Midbrain (tissue), 1 donor: ENCODE measurements at places on chromosomes 12 and 14.

DNA sequence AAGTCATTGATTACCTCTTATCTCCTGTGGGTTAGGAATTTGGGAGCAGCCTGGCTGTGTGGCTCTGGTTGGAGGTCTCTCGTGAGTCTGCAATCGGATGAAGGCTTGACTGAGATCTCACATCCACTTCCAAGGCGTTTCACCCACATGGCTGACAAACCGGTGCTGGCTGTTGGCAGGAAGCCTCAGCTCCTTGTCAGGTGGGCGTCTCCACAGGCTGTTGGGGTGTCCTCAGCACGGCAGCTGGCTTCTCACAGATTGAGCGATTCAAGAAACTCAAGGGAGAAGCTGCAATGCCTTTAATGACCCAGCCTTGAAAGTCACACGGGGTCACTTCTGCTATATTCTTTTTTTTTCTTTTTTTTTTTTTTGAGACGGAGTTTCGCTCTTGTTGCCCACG, 28.6 kb upstream of the CORO1C start:
- no peak for DNase-seq

- DNase-seq, result no peak
These were observed 10.0 kb upstream of the C14orf132 start for GRCh38 chr14:96029089-96029645.

- DNase-seq, result no peak
These were observed 21.2 kb downstream of the CLECL1 start for GRCh38 chr12:9711664-9712063.

DNA sequence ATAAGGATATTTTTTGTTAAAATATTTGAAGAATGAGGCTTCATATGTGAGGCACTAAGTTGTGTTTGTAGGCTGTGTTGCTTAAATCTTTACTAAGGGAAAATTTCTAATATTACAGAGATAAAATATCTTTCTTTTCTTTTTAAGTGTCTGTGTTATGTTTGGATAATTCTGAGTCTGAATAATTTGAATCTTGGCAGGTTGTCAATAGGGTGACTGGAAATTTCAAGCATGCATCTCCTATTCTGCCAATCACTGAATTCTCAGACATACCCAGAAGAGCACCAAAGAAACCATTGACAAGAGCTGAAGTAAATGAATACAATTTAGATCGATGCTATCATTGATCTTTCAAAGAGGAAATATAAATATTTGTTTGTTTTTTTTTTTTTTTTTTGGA, 29.4 kb downstream of the TMPO start:
- no peak for DNase-seq

DNA sequence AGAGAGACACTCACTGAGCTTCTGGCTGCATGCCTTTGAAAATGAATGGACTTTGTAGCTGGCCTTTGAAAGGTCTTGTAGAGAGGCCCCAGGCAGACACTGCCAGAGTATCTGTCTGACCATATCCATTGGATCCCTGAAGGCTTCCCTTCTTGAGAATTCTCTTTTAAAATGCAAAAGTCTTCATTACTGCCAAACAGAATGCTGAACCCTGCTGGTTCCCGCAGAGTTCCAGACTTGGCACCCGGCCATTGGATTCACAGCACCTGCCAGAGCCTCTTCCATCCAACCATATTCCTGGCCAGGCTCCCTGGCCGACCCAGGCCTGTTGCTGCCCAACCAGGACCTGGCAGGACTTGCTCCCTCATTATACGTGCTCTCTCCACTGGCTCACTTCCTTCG, 182.5 kb downstream of the GXYLT1 start:
- peak; percentile 74 for DNase-seq

- DNase-seq, result peak; percentile 53
These were observed 16.8 kb downstream of the CLMN start for GRCh38 chr14:95302667-95303506.

DNA sequence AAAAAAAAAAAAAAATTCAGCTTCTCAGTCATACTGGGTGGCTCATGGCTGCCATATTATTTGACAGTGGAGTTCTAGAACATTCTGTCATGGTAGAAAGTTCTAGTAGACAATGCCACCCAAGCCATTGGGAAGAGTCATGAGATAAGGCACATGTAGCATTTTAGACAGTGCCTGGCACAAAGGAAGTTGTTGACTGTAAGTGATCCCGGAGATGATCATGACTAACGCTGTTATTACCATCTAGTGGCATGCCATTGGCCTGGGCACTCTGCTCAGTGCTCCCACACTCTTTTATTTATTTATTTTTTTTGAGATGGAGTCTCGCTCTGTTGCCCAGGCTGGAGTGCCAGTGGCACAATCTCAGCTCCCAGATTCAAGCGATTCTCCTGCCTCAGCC, 80.4 kb downstream of the FOXN4 start:
- DNase-seq, result no peak

GRCh38 chr14:95039259-95039992, 117.9 kb downstream of the DICER1 start:
- DNase-seq, result no peak

DNA sequence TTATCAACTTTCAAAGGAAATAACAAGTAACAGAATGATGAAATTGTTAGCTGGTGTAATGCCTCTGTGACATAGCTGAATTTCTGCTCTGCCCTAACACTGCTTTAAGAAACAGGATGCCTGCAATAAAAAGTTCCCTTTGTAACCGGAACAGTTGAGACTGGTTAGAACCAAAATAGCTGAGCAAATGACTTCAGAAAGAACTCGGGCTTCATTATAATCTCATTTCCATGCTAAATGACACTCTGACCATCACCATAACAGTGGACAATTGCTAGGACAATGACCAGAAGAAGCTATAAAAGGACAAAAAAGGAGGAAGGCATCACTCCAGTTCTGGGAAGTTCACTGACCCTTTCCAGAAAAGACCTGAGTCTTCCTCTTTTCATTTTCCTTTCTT, 23.5 kb upstream of the PYGL start:
- no peak for DNase-seq

DNA sequence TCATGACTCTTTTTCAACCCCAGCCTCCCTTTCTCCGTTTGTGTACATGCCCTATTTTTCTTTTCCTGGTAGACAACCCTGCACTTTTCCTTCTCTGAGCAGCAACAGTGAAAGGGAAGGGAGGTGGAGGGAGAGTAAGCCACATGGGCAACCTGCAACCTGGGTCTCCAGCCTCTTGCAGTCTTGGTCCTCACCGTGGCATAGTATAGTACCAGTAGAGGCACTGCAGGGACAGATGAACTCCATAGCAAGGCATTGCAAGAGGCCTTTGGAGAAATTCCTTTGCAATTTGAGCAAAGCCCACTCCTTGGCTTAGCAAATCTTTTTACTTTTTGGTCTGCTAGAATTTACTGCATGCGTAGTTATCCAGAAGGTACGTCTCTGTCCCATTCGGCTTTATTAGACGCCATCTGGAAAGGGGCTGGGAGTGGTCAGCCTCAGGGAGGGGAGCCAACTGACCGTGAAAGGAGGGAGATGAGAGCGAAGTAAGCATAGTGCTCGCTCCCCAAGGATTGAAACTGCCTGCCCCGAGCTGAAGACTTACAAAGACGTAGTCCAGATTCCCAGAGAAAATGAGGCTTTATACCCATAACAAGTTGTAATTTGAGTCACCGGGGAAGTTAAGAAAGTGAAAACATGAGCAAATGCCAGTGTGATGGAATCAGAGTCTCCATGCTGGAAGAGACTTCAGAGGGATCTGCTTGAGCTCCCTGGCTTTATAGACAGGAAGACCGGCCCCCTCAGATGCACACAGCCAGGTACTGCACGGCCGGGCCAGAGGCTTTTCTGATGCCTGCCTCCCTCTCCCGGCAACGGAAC, 332.0 kb downstream of the CACNA1C start:
- no peak for DNase-seq

- DNase-seq, result no peak
These were observed 831 bp downstream of the CRIP1 start for GRCh38 chr14:105487449-105487985.

DNA sequence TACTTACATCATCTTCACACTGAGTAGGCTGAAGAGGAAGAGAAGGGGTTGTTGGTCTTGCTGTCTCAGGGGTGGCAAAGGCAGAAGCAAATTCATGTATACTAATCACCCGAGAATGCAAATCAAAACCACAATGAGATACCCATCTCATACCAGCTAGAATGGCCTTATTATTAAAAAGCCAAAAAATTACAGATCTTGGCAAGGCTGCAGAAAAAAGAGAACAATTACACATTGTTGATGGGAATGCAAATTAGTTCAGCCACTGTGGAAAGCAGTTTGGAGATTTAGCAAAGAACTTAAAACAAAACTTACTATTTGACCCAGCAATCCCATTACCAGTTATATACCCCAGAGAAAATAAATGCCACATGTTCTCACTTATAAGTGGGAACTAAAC, 154.9 kb downstream of the SEC23A start:
- DNase-seq, result peak; percentile 88

DNA sequence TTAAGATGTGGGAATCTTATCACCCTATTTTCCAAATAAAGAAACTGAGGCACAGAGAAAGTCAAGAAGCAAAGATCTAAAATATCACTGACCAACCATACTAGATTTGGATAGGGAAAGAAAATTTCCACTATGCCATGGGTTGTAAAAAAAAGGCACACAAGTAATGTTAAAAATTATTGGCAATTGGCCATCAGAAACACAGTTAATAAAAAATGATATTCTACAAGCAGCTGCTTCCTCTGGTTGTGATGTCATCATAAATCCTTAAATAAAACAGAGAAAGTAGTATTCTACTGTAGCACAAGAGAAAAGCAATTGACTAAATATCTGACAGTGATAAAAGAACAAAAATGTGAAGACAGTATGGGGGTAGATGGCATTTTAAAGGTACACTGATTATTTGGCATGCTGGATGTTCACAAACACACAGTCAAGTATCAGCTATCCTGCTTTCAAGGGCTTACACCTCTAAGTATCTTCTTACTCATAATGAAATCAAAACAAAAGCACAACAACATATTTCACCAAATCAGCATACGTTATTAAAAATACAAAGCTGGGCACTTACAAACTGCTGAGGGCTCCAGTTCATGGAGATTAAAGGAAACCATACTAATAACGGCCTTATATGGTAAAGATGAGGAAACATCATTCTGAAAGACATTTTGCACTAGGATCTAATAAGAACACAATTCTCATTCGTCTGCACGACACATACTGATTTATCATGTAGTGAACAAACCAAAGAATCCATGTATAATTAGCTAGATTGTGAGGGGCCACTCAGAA, 45.7 kb downstream of the CORO1C start:
- no peak for DNase-seq

- DNase-seq, result no peak
These were observed 32.1 kb downstream of the ITPR2 start for GRCh38 chr12:26800858-26801257.

DNA sequence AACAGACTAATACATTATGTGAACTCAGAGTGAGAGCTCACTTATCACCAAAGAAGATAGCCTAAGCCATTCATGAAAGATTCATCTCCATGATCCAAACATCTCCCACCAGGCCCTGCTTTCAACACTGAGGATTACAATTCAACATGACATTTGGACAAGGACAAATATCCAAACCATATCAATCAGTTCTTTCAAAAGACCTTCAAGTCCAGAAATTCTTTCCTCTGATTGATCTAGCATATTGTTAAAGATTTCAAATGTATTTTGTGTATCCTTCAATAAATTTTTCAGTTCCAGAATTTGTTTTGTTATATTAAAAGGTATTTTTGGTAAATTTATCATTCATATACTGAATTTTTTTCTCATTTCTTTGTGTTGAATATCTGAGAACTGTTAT, 1055.8 kb downstream of the SLC6A15 start:
- no peak for DNase-seq

DNA sequence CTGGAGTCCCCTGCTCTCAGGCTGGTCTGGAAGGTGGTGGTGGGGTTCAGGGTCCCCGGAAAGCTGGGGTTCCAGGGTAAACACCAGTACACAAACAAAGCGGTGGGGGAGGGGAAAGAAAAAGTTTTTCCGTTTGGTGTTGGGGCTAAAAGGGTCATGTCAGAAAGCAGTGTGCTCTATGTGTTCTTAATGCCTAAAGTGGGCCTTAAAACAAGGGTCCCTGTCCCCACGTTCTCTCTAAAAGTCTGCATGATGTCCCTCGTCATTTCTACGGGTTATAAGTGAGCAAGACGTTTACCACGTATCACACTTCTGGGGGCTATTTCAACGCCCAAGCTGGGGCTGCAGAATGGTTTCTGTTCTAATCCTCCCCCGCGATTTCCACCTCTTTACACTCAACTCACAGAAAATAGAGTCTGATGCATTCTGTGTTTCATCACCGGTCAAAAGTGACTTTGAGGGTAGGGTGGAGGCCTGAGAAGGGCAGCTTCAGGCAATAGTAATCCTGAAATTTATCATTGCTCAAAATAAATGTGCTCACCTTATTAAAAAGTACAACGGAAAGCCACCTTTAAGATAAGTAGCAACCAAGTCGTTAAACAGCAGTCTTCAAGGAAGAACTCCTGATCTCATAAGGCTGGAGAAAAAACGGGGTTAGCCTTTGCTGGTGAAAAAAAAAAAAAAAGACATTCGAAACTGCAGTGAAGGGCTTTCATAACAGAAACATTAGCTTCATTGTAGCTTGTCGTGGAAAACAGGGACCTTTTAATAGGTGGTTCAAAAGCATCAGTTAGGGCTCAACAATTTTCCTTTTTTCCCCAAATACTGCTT, 63.9 kb upstream of the PTGR2 start:
- DNase-seq, result peak; percentile 49

DNA sequence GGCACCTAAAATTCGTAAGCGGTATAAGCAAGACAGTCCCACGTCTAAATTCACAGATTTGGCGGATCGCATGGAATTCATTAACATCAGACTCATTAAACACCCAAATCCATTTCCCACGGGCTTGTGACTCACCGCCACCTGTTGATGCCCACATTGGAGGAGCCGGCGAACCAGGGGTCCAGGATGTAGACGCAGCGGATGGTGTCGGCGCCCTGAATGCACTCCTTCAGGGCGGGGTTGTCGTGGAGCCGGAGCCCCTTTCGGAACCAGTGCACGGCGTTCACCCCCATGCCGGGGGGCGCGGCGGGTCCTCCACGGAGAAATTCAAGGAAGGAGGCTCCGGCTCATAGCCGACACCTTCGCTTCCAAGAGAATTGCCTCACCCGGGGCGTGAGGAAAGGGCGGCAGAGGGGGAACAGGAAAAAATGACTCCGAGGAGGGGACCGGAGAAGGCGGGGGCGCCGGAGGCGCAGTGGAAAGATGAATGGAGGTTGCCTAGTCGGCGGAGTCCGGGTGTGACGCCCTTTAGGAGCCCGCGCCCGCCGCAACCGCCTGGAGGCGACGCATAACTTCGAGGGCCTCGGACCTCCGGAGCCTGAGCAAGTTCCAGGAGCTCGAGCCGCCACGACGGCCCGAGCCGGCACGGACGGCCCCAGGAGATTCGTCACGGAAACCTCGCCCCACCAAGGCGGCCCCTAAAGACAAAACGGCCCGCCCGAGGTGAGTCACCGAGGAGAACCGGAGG, 506 bp downstream of the CRY1 start:
- peak; percentile 49 for DNase-seq

DNA sequence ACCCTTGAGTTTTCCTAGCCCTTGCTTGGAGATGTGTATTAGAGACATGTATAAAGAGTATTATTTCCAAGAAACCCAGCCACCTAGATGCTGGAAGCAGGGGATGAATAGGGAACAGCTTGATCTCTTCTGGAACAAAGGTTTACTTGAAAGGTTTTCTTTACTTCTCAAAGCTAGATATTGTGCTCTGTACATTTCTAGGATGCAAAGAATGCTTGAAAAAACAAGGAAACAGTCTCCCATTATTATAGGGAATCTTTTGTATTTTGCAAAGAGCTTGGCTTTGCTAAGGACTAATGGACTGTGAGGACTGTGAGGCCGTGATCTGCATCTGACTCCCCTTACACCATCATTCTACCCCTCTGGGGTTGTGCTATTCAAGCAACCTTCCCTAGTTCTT, 77.9 kb downstream of the PRICKLE1 start:
- DNase-seq, result no peak
